Stimulated activated memory B cell treated with anti-CD40 and anti-IgM and Interleukin-4, amounts not matched to agents 10 μg/mL and 1 μg/mL and 100 μg/mL, for 72 hours (primary cell): ENCODE measurements at places on chromosomes 5 and 9.

DNA sequence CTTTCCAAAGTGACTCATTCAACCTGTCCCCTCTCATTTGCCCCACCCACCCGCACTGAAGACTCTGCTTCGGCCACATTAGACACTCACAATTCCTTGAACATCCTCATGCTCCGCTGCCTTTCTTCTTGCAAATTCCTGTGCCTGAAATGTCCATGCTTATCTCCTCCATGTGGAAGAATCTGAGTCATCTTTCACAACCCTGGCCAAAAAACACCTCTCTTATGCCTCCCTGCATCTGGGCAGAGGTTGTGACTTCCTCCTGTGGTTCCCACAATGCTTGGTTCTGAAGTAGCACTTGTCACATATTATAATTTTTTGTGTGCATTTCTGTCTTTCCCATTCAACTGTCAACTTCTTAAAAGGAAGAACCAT, 238.6 kb downstream of the ENC1 start:
- no peak for ATAC-seq

GRCh38 chr9:98871558-98872065, 64.1 kb downstream of the GALNT12 start:
- ATAC-seq = no peak

DNA sequence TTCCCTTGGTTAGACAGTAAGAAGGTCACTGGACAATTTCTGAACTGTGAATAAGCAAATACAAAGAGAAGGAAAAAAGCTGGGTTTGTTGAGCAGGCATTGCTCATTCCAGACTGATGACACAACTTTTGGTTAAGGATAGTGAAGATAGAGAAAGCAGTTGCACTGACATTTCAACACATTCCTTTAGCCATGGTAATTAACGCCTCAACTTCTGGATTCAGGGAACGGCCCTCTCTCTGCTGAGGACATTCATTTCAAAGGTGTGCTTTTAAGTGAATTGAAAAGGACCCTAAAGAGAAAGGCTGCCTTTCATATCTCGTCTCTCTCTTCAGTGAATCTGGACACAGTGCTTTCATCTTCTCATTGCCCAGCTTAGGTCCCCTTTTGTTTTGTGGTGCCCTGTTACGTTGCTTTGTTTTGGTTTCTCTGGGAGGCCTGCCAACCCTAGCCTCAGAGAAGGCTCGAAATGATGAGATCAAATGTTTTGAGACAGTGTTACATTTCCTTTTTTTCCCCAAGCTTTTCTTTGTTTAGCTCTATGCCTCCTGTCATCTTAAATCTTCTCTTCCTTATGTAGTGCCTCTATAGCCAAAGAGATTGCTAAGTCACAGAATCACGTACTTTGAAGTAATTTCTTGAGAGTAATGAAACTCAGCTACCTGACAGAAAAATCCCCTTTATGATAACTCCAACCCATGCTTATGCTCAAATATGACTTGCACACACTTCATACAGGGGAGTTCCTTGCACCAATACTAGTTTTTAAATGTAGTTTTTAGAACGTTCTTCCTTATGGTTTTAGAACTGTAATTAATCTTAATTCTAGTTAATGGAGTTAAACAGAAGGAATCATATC, 94.4 kb upstream of the IFNE start:
- ATAC-seq = no peak

GRCh38 chr5:124302533-124302932, 443.9 kb downstream of the ZNF608 start:
- ATAC-seq = no peak

GRCh38 chr5:90802474-90803317, 244.1 kb downstream of the ADGRV1 start:
- ATAC-seq = peak; percentile 53

GRCh38 chr9:96149533-96150280, 152.3 kb downstream of the HSD17B3 start:
- peak; percentile 22 for ATAC-seq

GRCh38 chr5:115369430-115370144, 73.1 kb upstream of the CCDC112 start:
- ATAC-seq = peak; percentile 21

- ATAC-seq = no peak
Observed at GRCh38 chr9:130542457-130543228, 36.7 kb upstream of the FUBP3 start.

DNA sequence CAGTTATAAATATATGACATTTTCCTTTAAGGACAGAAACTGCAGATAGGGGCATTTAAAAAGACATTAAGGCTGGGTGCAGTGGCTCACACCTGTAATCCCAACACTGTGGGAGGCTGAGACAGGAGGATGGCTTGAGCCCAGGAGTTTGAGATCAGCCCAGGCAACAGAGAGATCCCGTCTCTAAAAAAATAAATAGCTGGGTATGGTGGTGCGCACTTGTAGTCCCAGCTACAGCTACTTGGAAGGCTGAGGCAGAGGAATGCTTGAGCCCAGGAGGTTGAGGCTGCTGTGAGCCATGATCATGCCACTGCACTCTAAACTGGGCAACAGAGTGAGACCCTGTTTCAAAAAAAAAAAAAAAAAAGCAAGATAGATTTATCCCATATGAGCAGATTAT, 63.6 kb downstream of the CSNK1A1 start:
- ATAC-seq = no peak

GRCh38 chr9:89799766-89800165, 195.0 kb downstream of the GADD45G start:
- no peak for ATAC-seq

DNA sequence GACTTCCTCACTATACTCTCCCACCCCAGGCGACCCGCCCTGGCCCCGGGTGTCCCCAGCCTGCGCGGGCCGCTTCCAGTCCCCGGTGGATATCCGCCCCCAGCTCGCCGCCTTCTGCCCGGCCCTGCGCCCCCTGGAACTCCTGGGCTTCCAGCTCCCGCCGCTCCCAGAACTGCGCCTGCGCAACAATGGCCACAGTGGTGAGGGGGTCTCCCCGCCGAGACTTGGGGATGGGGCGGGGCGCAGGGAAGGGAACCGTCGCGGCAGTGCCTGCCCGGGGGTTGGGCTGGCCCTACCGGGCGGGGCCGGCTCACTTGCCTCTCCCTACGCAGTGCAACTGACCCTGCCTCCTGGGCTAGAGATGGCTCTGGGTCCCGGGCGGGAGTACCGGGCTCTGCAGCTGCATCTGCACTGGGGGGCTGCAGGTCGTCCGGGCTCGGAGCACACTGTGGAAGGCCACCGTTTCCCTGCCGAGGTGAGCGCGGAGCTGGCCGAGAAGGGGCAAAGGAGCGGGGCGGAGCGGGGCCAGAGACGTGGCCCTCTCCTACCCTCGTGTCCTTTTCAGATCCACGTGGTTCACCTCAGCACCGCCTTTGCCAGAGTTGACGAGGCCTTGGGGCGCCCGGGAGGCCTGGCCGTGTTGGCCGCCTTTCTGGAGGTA, 2.1 kb downstream of the CA9 start:
- peak; percentile 57 for ATAC-seq

GRCh38 chr9:92094655-92095054, 20.6 kb downstream of the SPTLC1 start:
- no peak for ATAC-seq

DNA sequence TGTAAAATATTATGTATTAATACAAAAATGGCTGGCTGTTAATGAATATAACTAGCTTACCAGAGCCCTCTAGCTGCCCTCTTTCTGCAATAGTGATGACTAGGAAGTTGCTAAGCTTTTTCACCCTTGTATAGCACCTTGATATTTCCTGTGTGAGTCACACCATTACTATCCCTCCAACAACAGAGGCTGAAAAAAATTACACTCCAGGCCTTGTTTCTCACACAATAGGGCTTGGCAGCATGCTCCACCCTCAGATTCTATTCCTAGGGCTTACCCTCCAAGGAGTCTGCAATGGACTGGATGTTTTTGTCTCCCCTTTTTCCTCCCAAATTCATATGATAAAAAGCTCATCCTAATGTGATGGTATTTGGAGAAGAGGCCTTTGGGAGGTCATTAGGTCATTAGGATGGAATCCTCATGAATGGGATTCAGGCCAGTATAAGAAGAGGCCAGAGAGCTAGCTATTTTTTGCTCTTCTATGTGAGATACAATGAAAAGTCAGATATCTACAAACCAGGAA, 184.6 kb upstream of the MAP1B start:
- ATAC-seq = no peak

DNA sequence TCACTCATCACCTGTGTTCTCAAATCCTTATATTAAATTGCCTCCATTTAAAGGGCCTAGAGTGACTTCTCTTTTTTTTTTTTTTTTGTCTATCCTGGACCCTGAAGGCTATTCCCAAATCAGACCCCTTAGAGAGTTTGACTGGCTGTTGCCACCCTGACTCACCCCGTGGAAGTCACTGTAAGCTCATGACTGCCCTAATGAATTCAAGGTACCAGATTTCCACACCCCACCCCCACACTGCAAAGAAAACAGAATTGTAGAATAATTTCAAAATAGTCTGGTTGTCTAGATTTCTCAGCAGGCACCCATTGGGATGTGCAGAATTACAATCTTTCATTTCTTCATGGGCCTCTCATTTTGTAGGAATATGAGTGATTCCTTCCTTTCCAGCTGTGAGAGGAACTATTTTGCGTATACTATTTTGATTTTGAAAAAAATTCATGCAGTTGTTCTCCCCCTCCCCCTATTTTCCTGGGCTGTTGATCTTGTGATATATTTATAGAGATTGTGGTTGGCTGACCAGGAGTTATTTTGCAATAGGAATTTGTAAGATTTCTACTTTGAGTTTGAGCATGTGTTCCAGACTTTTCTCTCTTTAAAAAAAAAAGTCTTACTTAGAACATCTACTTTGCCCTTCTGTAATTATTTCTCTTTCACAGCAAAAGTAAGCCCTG, 79.1 kb downstream of the ZNF618 start:
- no peak for ATAC-seq

- no peak for ATAC-seq
Observed at GRCh38 chr5:72991394-72991793, 35.6 kb downstream of the FCHO2 start.

DNA sequence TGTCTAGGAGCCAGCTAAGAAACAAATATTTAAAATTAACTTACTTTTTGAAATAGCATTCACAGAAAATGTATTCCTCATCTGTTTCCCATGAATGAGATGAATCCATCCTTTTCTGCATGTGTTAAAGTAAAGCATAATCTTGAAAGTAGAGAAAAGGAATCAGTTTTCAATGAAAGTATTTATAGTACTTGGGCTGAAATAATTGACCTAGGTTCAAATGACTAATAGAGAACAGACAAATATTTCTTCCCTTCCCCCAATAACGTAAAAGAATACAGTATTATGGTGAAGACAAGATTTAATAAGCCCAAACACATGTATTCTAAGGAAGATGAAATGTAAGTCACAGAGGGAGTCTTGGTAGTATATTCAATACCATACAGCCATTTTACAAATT, 403.5 kb downstream of the ZNF608 start:
- ATAC-seq = no peak

DNA sequence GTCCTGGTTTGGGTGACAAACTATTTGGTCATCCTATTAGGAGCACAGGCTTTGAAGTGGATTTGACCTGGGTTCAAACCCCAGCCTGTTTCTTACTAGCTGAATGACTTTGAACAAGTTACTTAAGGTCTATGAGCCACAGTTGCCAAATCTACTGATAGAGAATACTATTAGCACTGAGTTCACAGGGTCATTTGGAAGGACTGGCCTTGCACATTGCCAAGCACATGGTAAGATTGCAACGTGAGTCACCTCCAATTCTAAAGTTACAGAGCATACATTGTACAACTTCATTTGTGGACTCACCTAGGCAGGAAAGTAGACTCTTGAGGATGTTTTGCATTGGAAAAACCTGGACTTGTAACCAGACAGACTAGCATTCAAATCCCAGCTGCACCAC, 38.9 kb downstream of the MFAP3 start:
- no peak for ATAC-seq

DNA sequence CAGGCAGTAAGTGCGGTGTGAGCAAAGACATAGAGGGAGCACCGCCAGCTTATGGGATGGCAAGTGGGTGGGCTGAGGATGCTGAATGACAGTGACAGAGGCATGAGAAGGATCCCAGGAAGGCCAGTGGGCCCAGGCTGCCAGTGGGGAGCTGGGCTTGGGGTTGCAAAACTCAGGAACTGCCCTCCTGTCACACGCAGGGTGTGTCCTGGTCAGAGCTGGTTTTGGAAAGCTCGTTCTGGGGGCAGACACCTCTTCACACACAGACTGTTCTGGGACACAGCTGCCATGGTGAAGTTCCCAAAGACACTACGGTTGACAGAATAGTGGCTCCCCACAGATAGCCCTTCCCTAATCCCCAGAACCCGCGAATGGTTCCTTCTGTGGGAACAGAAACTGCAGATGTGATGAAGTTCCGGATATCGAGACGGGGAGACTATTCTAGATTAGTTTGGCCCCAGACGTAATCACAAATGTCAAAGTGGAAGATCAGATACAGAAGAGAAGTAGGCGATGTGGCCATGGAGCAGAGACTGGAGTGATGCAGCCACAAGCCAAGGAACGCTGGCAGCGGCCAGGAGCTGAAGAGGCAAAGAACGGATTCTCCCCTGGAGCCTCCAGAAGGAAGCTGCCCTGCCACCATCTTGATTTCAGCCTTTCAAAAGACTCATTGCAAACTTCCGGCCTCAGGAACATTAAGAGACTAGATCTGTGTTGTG, 159.0 kb downstream of the COL23A1 start:
- ATAC-seq = no peak

GRCh38 chr9:104810421-104811339, 46.8 kb downstream of the NIPSNAP3B start:
- no peak for ATAC-seq

DNA sequence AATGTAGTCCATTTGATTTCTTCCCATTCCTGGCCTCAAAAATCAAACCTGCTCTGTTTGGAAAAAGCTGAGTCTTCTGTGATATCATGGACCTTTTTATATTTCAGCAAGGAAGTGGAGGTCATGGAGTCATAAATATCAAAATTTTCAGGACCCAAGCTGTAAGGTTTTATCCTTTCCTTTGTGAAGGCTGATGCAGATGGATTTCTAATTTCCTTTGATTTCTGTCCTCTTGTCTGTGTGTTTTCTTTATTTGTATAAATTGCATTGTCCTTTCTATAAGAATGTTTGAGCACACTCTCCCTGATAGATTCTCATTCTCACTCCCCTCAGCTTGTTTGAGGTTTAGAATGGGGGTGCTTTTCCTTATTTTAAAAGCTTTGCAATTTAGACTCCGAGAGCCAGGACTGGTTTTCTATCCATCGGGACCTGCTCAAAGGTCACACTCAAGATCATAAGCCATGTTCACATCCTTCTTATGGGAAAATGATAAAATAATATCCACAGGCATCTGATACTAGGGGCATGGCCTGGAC, 127.4 kb upstream of the TMEM161B start:
- no peak for ATAC-seq

DNA sequence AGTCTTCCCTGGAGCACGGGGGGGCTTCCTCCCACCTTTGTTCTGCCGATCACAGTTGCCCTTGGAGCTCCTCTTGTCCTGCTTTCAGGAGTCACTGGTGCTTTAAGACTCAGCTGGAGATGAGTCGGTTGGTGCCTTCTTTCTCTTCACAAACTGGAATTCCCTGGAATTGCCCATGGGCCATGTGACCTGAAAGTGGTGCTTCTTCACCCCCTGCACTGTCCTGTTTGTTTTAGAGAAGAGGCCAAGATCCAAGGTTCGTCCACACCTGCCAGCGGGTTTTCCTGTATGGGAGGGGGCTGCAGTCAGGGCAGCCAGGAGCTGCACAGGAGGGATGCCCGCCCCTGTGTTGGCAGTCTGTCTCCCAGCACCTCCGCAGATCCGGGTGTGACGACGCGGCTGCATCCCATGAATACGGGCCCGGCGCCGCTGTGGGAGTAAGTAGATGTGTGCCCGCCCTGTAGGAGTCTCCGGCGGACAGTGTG, 9.5 kb upstream of the MRPS2 start:
- no peak for ATAC-seq
